ENCODE measurements at places on chromosomes 2 and 18.
A peak's percentile ranks its signal among the peaks of the same experiment; 100 is the strongest.

- DNase-seq, result no peak
Observed at GRCh38 chr2:84057917-84058560, 401.0 kb downstream of the SUCLG1 start.

DNA sequence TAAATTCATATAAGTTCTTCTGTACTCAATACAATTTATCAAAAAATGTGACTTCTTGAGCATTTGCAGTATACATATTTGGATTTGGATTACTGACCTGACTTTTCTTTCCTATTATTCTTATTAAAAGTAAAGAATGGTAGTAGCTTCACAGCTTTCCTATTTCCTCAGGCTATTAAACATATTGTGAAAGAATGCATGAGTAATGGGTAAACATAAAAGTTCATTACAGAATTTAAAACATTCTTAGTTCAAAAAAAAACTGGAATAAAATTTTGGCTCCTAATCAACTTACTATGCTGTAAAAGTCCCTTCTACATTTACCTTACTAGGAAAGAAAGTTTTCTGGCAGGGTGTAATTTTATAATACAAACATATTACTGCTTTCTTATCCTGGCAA is 27.3 kb upstream of the C2orf66 start:
- no peak for DNase-seq

DNA sequence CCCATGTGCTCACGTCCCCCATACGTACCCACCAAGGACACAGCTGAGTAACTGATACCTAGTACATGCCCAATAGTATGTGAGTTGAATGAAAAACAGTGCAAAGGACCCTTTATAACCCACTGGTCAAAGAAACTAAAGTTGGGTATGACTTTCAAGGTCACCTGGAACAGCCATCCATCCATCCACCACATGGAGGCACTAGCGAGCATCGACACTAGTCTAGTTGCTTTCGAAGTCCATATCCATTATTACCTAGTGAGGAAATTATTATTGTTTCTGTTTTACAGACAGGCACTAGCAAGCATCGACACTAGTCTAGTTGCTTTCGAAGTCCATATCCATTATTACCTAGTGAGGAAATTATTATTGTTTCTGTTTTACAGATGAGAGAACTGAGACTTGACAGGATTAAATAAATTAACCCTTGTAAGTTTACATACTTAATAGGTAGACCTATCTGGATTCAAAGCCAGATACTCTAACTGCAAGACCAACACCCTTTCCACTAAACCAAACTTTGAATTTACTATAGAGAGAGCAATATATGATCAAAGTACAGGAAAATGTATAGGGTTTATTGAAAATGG is 233.7 kb downstream of the METTL4 start:
- peak; percentile 9 for DNase-seq

- DNase-seq, result peak; percentile 17
Observed at GRCh38 chr2:119826370-119826961, 66.7 kb downstream of the PTPN4 start.

DNA sequence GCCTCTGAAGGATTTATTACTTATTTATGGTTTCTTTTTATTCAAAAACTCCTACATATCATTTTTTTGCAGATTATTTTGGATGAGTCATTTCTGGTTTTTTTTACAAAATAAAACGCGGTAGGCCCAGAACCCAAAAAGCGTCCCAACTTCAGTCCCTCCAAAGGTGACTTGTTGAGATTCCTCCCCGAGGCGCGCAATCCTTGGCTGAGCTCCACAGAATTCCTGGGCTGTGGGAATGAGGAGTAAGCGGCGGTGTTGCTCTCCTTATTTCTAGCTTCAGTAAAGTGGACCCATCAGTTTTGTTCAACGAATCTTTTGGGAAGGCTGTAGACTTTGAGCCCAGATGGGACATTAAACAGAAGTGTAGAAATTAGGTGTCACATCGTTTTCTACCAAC is 67.0 kb upstream of the RMP24 start:
- no peak for DNase-seq

DNA sequence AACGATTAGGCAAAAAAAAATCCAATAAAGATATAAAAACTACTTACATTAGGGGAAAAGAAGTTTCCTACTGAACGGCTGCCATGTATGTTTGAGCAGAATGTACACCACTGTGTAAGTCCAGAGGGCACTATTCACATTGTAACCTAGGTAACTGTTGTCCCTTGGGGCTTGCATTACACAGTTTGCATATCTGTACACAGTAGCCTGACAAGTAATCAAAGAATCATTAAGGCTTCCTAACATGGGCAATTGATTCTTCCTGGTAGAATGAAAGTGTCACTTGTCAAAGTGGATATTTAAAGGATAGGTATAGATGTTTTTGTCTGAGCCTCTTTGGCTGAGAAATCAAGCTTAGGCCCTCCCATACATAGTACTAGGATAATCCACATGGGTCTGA is 39.1 kb downstream of the PLEK start:
- DNase-seq, result no peak

DNA sequence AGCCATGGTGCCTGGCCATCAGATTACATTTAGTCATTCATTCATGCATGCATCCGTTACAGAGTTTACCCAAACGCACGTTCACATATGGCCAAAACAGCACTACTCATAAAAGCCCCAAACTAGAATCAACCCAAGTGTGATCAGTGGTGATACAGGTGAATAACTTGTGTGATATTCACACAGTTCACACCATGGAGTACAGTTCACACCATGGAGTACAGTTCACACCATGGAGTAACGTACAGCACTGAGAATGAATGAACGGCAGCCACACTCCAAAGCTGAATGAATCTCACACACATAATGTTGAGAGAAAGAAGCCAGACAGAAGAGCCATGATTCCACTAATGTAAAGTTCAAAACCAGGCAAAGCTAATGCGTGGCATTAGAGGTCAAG is 12.3 kb upstream of the SLC66A3 start:
- DNase-seq, result no peak

DNA sequence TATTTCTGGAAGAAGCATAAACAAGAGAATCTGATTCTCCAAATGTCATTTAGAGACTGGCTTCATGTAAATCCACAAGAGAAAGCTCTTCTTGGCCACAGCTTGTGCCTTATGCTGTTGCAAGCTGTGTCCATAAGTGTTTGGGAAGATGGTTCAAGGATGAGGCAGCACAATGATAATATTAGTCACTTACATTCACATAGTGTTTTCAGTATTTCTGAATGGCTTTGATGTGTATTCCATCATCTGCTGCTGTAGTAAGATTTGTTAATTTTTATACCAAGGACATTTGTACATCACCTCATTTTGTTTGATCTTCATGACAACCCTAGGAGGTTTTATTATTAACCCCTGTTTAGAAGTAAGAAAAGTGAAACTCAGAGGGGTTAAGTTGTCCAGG is 29.9 kb downstream of the CREG2 start:
- no peak for DNase-seq

GRCh38 chr18:59954755-59955156 is 55.0 kb downstream of the PMAIP1 start:
- no peak for DNase-seq

- DNase-seq, result no peak
Observed at GRCh38 chr2:49931241-49931640, 776.9 kb upstream of the FSHR start.

GRCh38 chr18:57469884-57470283 is 34.7 kb downstream of the ONECUT2 start:
- no peak for DNase-seq

Data from T-helper 2 cell (primary cell).